ENCODE measurements at places on chromosomes 16 and 17.

DNA sequence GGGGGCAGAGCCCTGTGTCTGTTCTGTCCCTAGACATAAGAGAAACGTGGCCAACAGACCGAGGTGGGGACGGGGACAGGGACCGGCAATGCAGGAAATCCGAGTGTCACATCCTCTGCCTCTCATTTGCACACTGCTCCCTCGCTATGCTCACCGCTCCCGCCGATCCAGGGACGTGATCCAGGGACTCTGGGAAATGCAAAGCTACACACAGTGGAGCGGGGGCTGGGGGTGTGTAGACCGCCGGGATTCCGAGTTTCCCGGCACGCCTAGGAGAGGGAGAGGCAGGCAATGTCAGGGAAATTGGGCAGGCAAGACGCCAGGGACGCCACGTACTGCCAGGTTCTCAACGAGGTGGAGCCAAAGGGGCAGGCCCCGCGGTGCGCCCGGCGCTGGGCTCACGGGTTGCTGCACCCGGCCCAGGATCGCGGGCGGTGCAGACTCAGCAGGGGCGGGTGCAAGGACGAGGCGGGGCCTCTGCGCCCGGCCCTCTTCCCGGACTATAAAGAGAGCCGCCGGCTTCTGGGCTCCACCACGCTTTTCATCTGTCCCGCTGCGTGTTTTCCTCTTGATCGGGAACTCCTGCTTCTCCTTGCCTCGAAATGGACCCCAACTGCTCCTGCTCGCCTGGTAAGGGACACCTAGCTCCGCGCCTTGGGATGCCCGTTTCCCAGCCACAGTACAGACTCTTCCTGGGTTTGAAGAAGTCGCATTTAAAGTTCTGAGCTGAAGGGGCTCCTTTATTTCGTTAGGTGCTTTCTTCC is at the start of gene MT1X:
MT1X (plus strand) TSS at position 532 of the 764 bp plus-strand sequence; CDS start at position 603, 71 bp downstream.
- peak; percentile 80 for DNase-seq

- no peak for DNase-seq
These were observed 857 bp downstream of the GOT2 start for GRCh38 chr16:58733248-58733670.

GRCh38 chr16:86690970-86691369 is 112.6 kb downstream of the FOXL1 start:
- DNase-seq, result no peak

GRCh38 chr16:79482011-79482410 is 118.5 kb downstream of the MAF start:
- no peak for DNase-seq

- no peak for DNase-seq
These were observed 30.8 kb downstream of the AXIN2 start for GRCh38 chr17:65530523-65531255.

- DNase-seq, result no peak
These were observed 2.0 kb downstream of the TMC5 start for GRCh38 chr16:19419698-19420075.

- DNase-seq, result no peak
These were observed 33.4 kb upstream of the TMEM92 start for GRCh38 chr17:50240851-50241250.

DNA sequence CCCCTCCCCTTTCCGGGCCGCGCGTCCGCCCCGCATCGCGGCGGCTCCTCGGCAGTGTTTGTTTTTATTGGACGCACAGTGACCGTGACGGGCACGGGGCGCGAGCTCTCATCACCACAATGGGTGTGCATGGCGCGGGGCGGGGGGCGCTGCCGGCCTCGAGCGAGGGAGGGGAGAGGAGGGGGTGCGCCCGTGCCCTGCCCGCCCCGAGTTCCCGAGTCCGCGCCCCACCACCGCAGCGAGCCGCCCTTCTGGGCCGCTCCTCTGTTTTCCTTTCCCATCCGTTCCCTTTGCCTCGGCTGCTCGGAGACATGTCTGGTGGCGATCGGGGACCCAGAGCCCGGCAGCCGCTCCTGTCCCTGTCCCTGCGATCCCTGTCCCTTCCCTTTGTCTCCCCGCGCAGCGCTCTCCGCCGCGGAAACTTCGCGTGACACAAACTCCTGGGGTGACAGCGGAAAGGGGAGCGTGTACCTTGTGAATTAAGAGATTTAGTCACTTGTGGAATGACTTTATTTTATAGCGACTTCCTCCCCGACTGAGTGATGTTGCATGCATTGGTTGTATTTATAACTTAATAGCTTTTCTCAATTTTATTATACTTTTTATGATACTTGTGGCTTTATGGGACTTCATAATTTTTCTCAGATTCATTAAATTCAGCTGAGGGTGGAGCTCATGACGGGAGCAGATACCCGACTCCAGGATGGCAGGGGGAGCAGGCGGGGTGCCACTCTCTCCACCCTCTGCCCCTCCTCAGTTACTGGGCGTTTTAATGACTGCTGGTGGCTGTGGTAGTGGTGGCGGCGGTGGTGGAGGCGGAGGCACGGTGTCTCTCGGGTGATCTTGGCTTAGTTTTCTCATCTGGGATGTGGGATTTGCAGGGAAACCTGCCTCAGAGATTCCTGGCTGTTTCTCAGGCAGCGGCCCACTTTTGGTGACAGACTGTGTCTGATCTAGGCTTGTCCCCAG is 40.8 kb downstream of the MRM1 start:
- DNase-seq, result no peak
